Tibial nerve (tissue), 4 donors: ENCODE measurements at places on chromosomes 16 and 17. TPM values are rescaled to one million over a fixed set of nuclear protein-coding genes. Genes with fewer than 3 reads are reported as not detected.

- H3K4me1 ChIP-seq, result no peaks in the 10 kb centered on the region
- H3K27ac ChIP-seq, result peak overlapping the region; percentile 60
- no peak for DNase-seq
- H3K36me3 ChIP-seq, result no peaks in the 10 kb centered on the region
Measured at GRCh38 chr16:57477531-57478202, 8.6 kb downstream of the DOK4 start.

GRCh38 chr17:4577386-4577993 lies 6.8 kb upstream of the SMTNL2 start:
- H3K36me3 ChIP-seq, result no peaks in the 10 kb centered on the region
- H3K4me3 ChIP-seq, result no peak overlapping the region
- peaks cover 31% of the 10 kb centered on the region for H3K27me3 ChIP-seq
- no peak for DNase-seq
- no peaks in the 10 kb centered on the region for H3K4me1 ChIP-seq
- no peak overlapping the region for H3K27ac ChIP-seq

The ZNF629 gene
- 15.5 TPM for total RNA-seq

The ZDHHC1 gene
- 46.2 TPM for total RNA-seq

The ABCC6 gene
- 0.42 TPM for total RNA-seq

The RGS9 gene
- 11.7 TPM for total RNA-seq

The SNAI3 gene
- 1.0 TPM for total RNA-seq
